ELF-1 (cell line): ENCODE measurements at places on chromosomes 16 and 17.

GRCh38 chr17:81315129-81315884, 20.2 kb upstream of the SLC38A10 start:
- DNase-seq = no peak

- DNase-seq = no peak
Measured at GRCh38 chr16:11665071-11665491, 3.2 kb upstream of the SNN start.

DNA sequence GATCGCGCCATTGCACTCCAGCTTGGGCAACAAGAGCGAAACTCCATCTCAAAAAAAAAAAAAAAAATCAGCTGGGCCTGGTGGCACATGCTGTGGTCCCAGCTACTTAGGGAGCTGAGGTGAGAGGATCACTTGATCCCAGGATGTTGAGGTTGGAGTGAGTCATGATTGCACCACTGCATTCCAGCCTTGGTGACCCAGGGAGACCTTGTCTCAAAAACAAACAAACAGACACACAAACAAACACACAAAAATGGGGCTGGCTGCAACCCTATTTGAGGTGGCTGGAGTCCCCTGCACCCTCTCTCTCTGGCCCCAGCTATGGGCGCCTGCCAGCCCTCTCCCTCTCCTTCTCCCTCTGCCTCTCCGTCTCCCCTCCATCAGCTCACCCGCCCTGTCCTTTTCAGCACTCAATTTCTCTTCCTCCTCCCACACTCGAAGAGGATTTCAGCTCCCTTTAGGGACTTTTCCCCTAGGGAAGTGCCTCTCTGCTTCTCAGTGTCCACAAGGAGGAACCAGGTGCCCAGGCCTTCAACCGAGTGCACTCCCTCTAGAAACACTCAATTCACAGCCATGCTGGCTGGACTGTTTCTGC, 17.5 kb upstream of the TFAP4 start:
- DNase-seq = peak; percentile 86

DNA sequence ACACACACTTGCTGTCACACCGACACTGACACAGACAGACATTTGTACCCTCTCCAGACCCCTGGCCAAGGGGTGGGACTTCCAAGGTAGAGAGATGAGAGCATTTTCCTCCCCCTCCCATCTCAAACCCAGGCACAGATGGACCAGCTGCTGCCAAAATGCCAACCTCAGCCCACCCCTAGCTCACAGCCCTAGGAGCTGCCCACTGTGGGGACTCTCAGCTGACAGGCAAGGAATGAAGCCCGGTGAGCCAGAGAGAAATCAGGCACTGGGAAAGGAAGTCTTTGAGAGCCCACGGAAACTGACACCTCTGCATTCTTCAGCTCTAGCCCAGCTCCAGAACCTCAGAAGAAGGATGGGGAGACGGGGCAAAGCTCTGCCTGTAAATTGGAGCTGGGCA, 2.8 kb downstream of the ETV4 start:
- DNase-seq = no peak

GRCh38 chr17:35297666-35298065, 54.8 kb downstream of the SLFN5 start:
- no peak for DNase-seq

GRCh38 chr17:82815790-82816305, 24.0 kb downstream of the ZNF750 start:
- DNase-seq = no peak

GRCh38 chr17:20157001-20157310, 147.8 kb downstream of the SPECC1 start:
- DNase-seq = peak; percentile 31

GRCh38 chr16:66996324-66996982, 8.1 kb downstream of the CES4A start:
- no peak for DNase-seq

DNA sequence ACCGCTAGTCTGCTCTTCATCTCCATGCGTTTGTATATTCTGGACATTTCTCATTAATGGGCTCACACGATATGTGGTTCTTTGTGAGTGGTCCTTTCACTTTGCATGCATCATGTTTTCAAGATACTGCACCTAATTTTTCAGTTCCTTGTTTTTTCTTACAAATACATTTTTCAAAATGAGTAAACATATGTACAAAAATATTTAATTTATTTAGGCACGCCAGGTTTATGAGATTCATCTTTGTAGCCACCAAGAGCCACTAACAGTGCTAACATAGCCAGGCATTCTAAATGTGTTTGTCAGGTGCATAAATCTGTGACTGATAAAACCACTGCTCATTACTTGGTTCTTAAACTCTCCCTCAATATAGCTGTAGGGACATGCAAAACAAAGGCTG, 375.3 kb downstream of the WWOX start:
- DNase-seq = no peak

- DNase-seq = no peak
Measured at GRCh38 chr17:17792037-17792550, 44.7 kb downstream of the SREBF1 start.

- DNase-seq = no peak
Measured at GRCh38 chr17:28598389-28598788, 436 bp downstream of the SPAG5 start.

- no peak for DNase-seq
Measured at GRCh38 chr16:3171181-3171854, 16.7 kb upstream of the OR1F1 start.

DNA sequence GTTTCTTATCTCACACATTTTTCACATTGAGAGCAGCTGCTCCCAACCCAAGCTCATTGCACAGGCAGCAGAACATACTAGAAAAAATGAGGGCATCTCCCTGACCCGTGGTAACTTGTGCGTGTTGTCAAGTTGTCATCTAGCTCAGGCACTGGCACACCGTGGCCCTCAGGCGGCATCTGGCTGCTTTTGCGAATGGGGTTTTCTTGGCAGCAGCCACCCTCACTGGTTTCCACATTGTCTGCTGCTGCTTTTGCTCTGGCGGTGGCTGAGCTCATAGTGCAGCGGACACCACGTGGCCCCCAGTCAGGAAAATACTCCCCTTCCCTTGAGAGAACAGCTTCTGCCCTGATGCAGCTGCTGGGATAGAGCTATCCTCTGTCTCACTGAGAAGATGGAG, 9.4 kb upstream of the TEDC2 start:
- no peak for DNase-seq

DNA sequence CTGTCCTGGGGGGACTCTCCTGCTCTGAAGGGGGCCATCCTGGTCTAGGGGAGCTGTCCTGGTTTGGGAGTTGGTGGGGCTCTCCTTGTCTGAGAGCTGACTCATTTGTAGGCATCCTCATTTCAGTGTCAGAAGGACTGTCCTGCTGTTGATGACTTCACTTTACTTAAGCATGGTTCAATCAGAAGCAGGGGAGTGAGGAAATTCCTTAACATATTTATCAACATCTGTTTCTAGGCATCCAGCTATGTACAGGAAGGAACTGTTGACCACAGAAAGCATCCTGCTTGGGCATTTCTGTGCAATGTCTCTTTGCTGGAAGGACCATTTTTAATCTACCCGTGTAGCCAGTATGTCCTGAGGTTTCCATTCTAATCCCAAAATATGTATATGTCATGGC, 502.7 kb upstream of the HSBP1 start:
- no peak for DNase-seq

- no peak for DNase-seq
Measured at GRCh38 chr16:66904428-66904845, 14.2 kb downstream of the CDH16 start.

DNA sequence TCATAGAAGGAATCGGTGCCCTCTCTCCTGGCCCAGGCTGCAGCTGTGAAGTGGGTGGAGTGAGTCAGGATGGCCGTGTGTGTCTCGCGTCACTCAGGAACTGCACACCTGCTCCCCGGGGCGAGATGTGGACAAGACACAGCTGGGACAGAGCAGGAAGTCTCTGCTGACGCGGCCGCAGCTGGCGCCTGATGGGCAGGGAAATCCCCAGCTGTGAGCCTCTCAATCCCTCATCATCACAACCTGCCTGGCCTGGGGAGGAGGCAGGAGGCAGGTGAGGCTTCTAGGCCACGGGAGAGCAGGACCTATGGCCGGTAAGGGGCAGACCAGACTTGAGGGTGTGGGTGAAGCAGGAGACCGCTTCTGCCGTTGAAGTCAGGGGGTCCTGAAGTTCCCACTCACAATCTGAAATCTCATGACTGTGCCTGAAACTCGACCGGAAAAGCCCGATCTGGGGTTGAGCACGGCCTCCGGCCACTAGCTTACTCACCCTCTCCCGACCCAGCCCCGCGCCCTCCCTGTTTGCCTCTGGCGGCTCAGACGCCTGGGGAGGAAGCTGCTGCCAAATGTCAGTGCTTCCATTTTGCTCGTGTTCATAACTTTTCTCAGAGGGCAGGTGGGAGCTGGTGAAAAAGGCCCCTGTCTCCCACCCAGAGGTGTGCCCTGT, 1.1 kb upstream of the TRPV3 start:
- DNase-seq = peak; percentile 61

DNA sequence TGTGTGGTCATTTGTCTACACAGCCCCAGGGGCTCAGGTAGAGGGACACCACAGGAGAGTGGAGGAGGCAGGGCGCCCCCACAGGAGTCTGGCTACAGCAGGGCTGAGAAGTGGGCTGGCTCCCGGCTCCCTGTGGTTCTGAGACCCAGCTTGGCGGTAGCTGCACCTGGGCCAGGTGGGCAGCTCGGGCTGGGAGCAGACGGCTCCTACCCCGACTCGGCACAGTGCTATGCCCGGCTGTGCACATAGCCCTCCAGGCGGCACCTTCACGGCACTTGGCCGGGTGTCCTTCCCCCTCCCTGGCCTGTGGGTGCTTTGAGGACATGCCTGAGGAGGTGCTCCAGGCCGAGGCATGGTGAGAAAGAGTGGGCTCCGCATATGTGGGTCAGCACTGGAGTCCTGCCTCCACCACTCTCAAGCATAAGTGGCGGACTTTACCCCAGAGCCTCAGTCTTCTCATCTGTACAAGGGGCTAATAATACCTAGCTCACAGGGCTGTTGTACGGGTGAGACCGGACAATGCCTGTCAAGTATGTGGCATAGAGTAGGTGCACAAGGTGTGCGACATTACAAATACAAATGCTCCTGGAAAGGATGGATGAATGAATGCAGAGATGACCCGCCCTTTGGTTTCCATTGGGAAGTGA, 50.1 kb upstream of the JPH3 start:
- no peak for DNase-seq

DNA sequence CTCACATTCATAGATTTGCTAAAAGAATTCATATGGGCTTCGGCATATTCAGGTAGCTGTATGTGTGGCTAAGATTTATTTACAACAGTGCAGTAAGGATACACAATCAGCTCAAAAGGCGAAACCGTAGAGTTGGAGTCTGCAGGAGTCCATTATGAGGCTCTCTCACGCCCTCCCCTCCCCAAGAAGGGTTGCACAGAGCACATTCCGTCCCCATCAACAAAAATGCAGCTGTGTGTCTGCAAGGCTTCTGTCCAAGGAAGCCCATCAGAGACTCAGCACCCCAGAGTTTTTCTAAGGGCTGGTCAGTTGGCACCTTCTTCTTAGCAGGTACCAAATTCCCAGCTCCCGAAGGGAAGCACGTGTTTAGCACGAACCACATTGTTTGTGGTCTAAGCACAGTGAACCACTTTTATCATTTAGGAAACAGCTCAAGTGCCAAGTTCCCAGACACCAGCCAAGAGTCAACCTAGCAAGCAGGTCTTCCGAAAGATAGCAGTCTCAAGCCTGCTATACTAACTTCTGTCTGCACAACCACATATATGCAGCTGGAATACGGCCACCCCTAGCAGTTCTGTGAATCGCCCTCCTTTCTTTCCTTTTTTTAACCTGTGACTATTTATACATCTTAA, 28.5 kb upstream of the MEAK7 start:
- DNase-seq = no peak

DNA sequence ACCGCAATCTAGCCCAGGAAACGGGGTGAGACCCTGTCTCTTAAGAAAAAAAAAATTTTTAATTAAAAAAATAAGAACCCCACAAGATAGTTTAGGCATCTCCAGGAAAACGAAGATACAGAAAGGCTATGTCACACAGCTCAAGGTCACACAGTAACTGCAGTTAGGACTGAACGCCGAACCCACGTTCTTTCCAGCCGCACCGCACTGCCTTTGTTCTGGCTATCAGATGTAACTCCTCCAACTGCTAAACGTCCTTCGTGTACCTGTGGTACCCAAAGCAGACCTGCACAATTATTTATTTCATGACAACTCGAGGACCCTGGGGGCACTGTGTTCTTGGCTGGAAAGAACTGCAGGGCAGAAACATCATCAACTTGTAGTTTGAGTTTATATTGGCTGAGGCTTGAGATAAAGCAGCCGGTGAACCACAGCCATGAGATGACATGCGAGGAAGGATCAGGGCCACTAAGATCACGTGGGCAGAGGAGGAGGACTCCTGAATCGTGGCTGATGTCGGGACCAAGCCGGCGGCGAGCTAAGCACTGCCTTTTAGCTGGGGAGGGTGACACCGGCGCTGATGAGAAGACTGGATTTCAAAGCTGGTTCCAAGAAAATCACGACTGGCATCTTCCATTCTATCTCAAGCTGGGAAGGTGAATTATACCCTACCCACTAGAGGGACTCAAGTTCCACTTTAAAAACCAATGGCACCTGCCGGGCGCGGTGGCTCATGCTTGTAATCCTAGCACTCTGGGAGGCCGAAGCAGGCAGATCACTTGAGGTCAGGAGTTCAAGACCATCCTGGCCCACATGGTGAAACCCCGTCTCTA, 20.7 kb upstream of the MNT start:
- no peak for DNase-seq
